ENCODE measurements at places on chromosomes 7 and 10.
A peak's percentile ranks its signal among the peaks of the same experiment; 100 is the strongest.

- DNase-seq, result no peak
These were observed 493.4 kb upstream of the FOXK1 start for GRCh38 chr7:4188651-4189050.

DNA sequence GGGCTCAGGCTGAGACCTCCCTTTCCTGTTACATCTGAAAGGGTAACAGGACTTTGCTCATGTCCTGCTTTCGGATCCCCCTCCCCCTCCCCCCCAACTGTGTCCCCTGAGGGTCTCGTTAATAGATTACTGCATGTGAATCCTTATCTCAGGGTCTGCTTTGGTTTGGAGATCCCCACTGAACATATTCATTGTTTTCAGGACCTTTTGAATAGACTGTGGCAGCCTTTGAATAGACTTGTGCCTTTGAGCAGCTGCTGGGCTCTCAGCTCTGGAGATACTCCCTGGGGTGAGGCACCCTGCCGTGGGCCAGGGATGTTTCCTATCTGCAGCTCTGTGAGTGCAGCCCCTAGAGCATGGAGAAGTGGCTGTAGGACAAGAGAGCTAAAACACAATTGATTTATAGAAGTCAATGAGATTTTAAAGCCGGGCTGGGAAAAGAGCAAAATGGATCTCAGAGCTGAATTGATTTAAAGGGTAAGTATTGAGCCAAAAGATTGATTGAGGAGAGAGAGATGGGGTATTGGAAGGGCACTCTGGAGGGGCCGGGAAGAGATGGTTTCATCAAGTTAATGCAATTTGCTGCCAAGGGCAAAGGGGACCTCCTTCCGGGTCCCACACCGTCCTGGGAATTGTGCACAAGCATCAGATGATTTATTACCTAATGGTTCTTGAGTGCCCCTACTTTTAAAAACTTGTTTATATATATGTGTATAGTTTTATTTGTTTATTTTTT, 9.9 kb downstream of the ARHGAP22 start:
- no peak for DNase-seq

GRCh38 chr10:25641595-25641994, 292.4 kb upstream of the MYO3A start:
- DNase-seq, result no peak

- DNase-seq, result peak; percentile 11
These were observed 14.8 kb downstream of the NPS start for GRCh38 chr10:127563718-127564553.

DNA sequence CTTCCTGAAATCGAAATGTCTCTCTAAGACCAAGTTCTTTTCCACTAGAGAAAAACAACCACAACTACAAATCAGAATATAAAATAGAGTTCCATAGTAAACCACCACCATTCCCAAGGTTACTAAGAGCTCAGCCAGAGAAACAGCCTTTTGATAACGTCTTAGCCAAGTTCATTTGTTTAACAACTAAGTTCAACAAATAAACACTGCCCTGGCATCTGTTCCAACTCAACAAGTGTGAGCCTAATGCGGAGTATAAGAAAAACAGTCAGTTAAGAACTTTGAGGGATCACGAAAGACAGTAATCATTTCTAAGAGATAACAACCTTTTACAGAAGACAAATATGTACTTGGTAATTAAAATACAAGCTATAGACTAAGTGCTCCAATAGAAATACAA, 77.3 kb downstream of the CALD1 start:
- DNase-seq, result no peak

GRCh38 chr7:90595342-90595800, 750 bp upstream of the CDK14 start:
- no peak for DNase-seq

GRCh38 chr10:92573091-92573797, 649 bp downstream of the IDE start:
- peak; percentile 50 for DNase-seq

- no peak for DNase-seq
These were observed 55.8 kb upstream of the ITGA8 start for GRCh38 chr10:15775513-15775912.

GRCh38 chr10:124551755-124552154, 90.1 kb downstream of the LHPP start:
- no peak for DNase-seq

- DNase-seq, result no peak
These were observed 254.5 kb downstream of the SORCS3 start for GRCh38 chr10:104895541-104895940.

- no peak for DNase-seq
These were observed 173.8 kb upstream of the HPS1 start for GRCh38 chr10:98620503-98620902.

DNA sequence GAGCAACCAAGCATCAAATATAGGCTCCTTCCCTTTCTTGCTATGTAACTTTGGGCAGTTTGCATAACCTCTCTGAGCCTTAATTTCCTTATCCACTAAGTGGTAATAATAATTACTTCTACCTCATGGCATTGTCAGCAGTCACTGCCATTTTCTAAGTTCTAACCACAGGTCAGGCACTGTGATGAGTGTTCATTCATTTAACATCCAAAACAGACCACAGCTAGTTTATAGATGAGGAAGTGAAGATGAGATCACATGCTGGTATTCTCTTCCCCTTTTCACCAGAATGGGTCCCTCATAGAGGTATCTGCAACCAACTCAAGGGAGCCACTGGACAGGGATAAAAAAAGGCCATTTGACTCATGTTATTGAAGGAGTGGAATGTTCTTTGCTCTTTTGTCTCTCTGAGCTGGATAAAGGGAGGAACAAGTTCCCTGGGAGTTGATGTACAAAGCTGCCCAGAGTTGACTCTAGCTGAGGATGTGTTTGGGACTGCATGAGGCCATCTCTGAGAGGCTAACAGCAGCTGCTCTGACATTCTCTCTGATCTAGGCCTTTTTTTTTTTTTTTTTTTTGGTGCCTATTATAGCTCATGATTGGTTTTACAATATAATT, 65.0 kb downstream of the DNAJC12 start:
- DNase-seq, result peak; percentile 91

DNA sequence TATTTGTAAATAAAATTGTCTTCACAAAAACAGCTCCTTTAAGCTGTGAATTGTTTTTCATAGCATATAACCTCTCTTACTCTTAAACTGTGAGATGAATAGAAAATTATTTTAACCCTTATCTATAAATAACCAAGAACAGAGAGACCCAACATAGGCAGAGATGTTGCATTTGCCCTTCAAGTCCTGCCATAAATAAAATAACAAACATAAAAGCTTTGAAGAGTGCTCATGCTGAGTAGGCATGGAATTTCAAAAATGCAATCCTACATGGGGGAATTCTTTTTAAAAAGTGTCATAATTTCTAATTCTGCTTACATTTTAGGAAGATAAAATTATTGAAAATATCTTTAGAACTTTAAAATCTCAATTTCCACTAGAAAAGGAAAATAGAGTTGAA, 124.1 kb upstream of the FERD3L start:
- no peak for DNase-seq

DNA sequence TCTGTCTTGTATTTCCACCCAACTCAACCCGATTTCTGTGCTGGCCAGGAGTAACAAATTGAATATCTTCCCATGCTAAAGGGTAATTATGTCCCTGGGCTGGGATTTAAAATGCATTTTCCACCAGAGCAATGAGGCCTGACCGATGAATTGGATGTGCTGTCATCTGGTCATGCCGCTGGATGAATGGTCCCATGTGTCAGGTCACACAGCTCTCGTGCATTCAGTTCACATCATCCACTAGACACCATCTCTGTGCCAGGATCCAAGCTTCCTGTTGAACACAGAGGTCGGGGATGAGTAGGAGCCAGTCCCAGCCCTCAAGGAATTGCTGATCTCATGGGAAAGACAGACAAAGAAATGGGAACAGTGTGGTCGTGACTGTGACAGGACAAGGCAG, 200.8 kb downstream of the ADRA2A start:
- DNase-seq, result no peak

DNA sequence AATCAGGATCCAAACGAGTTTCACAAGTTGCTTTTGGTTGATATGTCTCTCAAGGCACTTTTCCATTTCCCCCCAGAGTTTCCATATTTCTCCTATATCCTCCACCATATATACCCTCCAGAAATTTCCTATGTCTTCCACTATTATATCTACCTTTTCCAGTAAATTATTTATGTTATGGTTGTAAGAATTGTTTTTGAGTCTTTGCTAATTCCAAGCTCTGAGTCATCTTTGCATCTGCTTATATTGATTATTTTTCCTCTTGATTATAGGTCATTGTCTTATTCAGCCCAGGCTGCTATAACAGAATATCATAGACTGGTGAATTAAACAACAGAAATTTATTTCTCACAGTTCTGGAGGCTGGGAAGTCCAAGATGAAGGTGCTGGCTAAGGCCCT, 12.7 kb downstream of the TACC2 start:
- no peak for DNase-seq

GRCh38 chr10:72316748-72317435, 37.8 kb downstream of the DNAJB12 start:
- DNase-seq, result no peak

DNA sequence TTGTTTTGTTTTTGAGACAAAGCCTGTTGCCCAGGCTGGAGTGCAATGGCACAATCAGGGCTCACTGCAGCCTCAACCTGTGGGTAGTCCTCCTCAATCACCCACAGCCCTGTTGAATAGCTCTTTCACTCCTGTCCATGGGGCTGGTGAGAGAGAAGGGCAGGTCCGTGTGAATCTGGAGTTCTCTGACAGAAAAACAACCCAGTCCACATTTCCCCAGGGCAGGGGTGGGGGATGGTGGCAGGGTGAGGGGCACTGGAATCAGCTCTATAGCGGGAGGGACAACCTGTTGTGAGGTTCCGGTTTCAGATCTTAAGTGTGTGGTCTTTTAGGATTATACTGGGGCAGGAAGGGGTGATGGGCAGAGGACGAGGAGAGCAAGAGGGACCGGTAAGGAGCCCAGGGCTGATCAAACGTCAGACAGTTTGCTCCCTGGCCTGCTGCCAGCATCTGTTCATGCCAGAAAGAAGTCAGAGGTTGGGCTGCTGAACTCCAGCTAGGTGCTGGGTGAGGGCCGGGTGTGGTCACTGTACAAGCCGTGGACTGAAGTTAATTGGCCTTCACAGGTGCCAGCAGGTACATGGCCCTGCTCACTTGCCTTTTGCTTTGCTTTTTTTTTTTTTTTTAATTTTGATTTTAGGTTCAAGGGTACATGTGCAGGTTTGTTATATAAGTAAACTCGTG, 33.2 kb upstream of the MKRN1 start:
- DNase-seq, result no peak

DNA sequence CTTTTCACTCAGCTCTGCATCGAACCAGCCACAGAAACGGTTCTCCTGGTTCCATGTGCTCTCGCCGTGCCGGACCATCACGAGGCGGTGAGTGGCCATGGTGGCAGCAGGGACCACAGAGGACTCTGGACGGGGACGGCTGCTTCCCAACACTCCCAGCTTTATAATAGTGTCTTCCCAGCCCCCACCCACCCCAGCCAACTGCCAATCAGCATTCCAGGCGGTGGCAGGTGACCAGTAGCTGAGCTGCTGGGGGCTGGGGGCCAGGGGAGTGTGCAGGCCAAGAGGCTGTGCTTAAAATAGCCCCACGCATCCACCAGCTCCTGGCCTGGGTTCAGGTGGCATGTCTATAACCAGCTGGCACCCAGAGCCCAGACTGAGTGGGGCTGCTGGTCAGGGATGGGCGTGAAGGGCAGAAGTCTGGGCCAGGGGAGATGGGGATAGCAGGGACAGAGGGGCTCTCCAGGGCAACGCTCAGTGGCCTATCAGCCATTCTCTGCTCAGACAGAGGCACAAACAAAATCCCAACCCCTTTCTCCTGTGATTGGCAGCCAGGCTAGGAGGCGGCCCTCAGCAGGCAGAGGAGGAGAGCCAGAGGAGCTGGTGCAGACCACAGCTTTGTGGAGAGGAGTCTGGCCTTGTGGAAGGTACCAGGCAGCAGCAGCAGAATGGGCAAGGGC, at the start of gene PGAM2:
PGAM2 (minus strand) TSS at position 137 of the 680 bp plus-strand sequence; CDS start at position 99, 38 bp downstream.
- no peak for DNase-seq

GRCh38 chr7:15925608-15926007, 239.1 kb upstream of the MEOX2 start:
- no peak for DNase-seq

DNA sequence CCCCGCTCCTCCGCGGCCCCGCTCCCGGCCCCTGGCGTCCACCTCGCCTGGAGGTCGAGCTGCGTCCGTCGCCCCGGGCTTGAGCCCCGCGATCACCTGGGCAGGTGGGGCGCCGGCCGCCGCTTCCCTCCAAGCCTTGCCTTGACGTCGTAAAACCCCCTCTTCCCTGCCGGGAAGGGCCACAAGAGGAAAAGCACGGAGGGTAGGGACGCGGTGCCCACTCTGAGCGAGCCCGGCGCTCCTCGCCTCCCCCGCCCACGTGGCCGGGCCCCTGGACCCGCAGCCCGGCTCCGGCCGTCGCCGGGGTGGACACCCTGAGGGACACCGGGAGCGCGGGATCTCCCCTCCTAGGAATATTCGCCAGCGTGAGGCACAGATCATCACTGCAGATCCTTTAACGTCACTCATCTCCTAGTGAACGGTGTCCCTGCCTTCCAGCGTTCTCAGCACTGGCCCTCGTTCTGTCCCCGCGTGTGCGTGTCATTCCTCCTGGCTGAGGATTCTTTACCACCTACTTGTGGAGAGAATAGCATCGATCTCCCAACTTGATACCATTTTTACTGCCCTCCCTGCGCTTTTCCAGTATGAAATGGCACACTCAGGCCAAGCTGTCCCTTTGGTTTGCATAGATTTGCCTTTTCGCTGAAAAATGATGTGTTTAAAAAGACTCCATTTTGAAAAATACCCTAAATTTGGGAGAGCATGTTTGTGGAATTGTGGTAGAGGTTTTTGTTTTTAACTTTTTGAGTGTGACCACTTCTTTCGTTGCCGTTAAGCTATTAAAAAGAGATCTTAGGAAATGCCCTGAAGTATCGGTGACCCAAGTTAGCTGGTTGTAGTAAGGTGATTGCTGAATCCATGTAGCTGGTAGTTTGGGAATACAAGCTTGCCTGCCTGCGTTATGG, 649 bp downstream of the ACTR3B start:
- peak; percentile 24 for DNase-seq

DNA sequence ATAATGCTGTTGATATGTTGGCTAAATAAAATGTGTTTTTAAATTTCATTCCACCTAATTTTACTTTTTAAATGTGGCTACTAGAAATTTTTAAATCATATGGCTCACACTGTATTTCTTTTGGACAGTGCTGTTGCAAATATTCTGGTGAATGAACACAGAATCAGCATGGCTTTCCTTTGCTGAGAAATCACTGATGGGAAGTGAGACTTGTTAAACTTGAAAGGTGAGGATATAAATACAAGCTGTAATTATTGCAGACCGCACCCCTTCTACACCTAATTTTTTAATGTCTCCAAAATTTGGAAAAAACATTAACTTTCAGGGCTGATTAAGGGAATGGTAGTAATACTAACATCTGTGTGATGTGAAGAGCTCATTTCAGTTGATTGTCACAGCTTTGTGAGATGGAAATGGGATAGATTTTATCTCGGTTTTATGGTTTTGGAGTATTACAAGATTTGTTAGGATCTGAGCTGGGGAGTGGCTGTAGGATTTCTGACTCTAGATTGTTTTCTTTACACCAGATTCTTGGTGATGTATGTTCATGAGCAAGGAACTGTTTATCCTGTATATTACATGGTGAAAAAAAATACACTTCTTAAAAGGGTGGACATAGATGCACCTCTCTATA, 1.3 kb downstream of the MIOS start:
- DNase-seq, result no peak

Data from inflammatory macrophage treated with lipopolysaccharide for 4 hours (primary cell).